NCI-H510A treated with DMSO at 0.1 percent for 48 hours (cell line): ENCODE measurements at places on chromosomes 13 and 19.

DNA sequence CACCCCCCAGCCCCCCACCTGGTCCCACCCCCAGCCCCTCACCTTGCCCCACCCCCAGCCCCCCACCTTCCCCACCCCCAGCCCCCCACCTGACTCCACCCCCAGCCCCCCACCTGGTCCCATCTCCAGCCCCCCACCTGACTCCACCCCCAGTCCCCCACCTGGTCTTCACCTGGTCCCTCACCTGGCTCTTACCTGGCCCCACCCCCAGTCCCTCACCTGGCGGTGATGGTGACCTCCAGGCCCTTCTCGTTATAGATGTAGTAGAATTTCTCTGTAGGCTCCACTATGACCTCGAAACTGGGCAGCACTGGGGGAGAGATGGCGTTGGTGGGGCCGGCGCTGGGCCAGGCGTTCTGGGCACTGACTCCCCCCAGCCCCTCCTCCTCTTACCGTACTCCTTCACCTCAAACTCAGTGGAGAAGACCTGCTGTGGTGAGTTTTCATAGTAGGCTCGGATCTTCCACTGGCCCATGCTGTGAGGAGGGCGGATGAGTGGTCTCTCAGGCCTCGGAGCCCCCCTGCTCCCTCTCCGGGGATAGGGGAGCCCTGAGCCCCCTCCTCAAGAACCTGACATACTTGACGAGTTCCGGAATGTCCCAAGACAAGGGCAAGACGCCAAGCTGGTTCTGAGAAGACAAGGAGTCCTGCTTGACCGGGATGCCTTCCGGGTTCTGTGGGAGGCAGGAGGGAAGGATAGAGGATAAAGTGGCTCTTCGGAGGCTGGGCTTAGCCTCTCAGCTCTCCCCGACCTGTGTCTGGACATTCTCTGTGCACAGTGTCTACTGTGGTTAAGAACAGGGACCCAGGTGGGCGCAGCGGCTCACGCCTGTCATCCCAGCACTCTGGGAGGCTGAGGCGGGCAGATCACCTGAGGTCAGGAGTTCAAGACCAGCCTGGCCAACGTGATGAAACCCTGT, 6.4 kb downstream of the C3 start:
- DNase-seq: no peak

- DNase-seq: no peak
Observed at GRCh38 chr19:40398417-40399131, 8.6 kb upstream of the HIPK4 start.

DNA sequence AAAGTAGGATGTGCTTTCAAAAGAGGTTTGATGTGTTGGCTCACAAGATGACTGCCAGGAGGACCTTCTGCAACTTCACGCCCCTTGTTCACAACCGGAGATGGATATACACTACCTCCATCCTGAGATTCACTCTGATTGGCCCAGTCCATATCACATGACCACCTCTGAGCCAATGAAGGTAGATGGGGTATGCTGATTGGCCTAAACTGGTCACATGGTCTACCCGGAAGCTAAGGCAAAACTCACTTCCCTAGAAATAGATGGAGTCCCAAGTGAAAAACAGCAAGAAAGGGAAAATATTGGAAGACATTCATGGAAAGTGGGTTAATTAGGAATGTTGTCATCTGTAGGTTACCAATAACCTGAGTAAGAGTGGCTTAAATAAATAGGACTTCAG, 119.7 kb upstream of the MRI1 start:
- DNase-seq: no peak

- no peak for DNase-seq
Observed at GRCh38 chr13:102721800-102722231, 27.0 kb upstream of the METTL21C start.

DNA sequence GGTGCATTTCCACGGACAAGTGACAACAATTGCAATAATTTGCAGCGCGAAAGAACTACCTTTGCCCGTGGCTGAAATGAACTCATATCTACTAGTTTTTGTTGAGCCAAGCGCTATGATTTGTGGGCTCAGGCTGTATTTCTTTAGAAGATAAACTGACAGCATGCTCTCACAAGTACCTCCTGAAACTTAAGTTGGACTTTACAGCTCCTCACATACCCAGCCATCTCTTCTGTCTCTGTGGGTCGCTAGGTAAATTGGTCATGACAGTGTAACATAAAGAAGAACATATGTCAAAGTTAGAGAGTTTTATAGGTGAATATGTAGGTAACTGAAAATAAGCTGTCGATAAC, 839 bp downstream of the COG6 start:
- no peak for DNase-seq

DNA sequence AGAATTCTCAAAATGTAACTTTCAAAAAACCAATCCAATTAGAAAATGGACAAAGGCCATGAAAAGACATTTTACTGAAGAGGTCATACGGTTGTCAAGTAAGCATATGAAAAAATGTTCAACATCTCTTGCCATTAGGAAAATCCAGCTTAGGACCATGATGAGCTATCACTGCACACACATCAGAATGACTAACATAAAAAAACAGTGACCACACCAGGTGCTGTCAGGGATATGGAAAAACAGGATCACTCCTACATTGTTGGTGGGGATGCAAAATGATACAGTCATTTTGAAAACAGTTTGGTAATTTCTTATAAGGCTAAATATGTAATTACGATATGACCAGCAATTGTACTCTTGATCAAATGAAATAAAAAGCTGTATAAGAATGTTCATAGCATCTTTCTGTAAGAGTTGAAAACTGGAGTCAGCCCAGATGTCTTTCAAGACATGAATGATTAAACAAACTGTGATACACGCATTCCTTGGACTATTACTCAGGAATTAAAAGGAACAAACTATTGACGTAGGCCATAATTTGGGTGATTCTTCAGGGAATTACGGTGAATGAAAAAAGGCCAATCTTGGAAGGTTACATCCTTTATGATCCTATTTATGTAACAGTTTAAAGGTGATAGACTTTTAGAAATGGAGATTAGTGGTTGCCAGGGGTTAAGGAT, 26.9 kb upstream of the RCBTB2 start:
- DNase-seq: no peak
